Metanephros (tissue), 2 donors: ENCODE measurements at places on chromosomes 11 and 22. TPM values are rescaled to one million over a fixed set of nuclear protein-coding genes. Genes with fewer than 3 reads are reported as not detected.

The LINC01488 gene
- not detected for total RNA-seq

The TCN1 gene
- total RNA-seq, result 1.4 TPM

The CRYAB gene
- 54.8 TPM for total RNA-seq

The CSRP3 gene
- total RNA-seq, result 84.4 TPM

The ALKBH8 gene
- total RNA-seq, result 9.5 TPM

The OR2D2 gene
- total RNA-seq, result 0.70 TPM
